Activated T-helper 1 cell treated with Interleukin-2 at 50 U/mL for 16 hours (primary cell): ENCODE measurements at places on chromosomes 1 and 21.

DNA sequence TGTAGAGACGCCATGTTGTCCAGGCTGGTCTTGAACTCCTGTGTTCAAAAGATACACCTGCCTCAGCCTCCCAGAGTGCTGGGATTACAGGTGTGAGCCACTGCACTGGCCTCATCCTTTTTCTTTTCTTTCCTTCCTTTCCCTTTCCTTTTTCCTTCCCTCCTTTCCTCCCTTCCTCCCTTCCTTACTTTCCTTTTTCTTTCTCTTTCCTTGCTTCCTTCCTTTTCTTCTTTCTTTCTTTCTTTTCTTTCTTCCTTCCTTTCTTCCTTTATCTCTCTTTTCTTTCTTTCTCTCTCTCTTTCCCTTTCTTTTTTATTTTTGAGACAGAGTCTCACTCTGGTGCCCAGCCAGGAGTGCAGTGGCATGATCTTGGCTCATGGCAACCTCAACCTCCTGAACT is 5.8 kb downstream of the FAM229A start:
- DNase-seq, result no peak

GRCh38 chr1:225694151-225694603 is 41.3 kb upstream of the ENAH start:
- DNase-seq, result no peak

DNA sequence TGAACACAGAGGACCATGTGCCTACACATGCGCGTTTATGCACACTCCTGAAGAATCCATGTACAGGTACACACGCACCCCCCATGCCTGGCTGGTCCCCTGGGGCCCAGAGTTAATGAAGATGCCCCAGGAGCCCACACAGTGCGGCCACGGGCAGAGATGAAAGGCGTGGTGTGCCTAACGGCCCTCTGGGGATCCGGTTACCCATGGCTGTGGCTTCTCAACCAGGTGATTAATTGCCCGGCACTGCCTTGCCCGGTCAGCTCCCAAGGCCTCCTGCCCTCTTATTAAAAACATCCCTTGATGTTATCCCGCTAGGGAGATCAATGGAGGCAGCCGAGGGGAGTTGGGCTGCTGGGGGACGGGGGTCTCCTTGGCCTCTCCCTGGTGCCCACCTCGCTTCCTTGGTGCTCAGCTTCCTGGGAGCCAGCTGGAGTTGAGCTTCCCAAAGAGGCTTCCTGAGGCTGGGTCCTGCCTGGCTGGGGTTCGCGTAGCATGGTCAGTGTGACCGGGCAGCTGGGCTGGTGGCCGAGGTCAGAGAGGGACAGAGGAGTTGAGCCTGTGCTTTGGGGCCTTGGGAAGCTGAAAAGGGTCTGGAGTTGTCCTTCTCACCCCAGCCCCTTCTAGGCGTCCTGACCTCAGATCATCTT is 75.0 kb upstream of the WNT4 start:
- DNase-seq, result no peak

DNA sequence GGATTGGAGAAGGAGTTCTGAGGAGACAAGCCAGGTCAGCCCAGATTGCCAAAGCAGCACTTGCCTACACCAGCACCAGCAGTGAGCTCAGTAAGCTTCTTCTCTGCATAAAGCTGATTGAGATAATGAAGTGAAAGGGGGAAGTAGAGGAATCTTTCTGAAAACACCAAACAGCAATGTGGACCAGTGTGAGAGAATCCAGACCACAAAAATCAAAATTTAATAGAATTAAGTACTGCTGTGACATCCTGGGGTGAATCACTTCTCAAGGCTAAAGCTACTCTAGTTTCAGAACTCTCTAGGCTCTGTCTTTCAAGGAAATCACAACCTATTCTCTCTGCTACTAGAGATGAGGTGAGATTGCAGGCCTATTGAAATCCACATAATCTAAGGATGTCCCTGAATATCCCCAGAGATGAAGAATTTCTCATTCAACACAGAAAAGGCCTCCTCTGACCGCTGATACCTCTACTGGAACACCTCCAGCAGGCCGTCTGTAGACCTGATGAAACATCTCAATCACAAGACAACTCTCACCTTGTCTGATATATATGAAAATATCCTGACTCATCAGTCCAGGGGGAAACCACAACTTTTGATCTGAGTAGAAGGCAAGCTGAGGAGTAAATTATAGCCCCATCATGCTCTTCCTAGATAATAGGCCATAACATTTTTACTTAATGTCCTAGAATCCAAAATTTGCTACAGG is at the start of gene FCRL4:
FCRL4 (minus strand) TSS at position 127 of the 709 bp plus-strand sequence. CDS start 141 bp downstream, outside the sequence.
- no peak for DNase-seq

GRCh38 chr1:152034654-152035538 is 1.9 kb downstream of the S100A11 start:
- DNase-seq, result peak; percentile 42

DNA sequence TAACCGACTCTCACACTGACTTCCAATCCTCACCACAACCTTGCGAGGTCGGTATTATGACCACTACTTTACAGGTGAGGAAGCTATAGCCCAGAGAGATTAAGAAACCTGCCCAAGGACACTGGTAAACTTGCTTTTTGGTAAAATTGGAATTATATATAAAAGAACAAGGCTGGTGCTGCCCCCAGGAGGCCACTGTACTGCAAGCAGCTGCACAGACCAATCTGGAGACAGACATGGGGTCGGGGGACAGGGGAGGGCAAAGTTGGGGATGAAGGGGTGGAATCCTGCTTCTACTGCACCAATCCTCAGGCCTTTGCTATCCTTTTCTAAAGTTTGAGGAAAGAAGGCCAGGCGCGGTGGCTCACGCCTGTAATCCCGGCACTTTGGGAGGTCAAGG is 280.8 kb downstream of the SPATA17 start:
- DNase-seq, result no peak

GRCh38 chr1:40003156-40004093 is 37.1 kb upstream of the CAP1 start:
- DNase-seq, result no peak

DNA sequence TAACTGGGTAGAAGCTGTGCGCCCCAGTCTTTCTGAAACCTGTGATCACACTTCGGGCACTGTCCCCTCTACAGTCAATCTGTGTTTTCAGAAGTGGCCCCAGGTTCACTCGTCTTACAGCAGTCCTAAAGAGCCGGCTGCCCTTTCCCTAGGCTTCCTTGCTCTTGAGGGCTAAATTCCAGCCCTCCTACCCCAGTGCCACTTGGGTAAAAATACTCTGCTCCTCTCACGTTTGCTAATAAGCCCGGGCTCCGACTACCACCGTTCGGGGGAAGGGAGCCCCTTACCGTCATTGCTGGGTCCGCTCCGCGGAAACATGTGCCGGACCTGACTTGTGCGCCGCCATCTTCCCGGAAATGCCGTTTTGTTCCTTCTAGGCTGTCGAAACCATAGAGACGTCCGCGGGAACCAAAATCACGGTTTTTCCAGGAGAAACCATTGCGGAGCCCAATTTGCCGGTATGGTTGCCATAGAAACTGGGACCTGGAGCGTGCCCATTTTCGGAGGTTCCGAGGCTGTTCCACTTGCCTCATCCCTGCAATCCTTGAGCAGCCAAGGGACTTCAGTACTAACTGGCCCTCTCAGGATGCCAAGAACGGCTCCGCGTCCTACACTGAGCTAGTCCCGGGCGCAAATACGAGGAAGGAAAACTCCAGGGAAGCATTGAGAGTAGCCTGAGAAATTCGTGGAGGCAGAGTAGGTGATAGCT is at the start of gene GPATCH4:
GPATCH4 (minus strand) TSS at position 358 of the 709 bp plus-strand sequence.
- peak; percentile 63 for DNase-seq

DNA sequence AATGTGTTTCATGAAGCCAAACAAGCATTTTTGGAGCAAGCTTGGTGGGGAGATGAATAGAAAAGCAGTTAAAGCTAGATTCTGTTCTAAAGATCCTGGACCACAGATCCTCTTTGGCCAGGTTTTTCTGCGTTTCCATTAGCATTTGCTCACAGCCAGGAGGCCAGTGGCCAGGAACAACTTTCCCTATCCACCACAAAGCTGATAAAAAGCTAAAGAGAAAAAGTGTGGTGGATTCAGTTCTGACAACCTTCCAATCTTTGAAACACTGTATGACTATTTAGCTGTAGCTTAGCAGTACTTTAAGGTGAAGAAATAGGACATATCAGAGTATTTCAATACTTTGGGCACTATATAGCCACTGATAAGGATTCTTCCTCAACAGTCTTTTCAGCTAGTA is 3.0 kb upstream of the NEK7 start:
- no peak for DNase-seq

DNA sequence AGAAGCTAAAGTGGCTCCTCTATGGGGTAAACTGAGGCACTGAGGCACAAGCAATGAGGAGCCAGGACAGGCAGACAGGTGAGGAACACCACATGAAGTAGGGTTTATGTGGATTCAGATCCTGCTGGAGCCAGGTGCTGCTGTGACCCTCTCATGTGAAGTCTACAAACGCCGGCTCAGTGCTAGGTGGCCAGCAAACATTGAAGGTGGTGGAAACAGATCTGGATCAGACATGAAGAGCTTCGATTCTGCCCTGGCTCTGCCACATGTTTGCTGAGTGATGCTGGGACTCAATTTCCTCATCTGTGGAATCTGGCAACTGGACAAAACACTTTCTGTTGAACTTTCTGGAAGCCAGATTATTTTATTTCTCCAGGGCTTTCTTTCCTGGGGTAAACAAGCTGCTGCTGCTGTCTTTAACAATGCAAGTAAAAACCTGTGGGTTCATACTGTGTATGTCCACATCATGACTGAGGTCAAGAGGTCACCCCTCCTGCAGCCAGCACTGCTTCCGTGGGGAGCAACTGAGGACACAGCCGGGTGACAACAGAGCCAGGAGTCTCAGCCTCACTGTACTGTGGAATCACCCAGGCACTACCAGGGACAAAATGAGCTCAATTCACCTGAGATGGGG is 33.3 kb downstream of the HMGB4 start:
- no peak for DNase-seq

- DNase-seq, result no peak
These were observed 40.6 kb downstream of the SRRM1 start for GRCh38 chr1:24683713-24684162.

DNA sequence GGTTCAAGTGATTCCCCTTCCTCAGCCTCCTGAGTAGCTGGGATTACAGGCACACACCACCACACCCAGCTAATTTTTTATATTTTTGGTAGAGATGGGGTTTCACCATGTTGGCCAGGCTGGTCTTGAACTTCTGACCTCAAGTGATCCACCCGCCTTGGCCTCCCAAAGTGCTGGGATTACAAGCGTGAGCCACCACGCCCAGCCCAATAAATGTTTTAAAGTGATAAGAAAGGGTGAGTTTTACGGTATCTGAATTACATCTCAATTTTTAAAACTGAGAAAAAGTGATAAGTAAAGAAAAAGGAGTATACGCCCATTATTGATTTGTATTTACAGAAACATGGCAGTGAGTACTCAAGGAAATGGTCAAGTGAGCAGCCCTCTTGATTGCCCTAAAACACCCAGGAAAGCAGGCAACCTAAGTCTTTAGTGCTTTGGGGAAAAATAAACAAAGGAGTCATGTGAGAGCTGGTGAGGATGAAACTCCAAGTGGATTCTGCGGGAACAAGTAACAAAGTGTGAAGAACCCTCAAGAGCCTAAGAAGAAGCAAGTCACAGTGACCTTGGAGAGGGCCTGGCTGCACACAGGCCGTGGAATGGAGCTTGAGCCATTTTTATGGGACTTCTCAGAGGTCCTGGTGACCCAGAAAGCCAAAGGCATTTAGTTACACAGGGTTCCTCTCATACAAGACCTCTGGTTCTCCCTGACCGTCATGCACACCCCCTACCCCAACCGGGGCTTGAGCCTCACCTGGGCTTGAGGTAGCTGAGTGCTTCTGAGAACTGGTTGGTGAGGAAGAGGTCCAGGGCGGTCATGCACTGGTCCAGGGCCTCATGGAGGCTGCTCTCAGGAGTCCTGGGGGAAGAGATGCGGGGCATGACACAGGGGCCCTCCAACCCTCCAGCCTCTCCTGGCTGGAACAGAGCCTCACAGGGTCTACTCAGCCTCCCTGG is 9.1 kb downstream of the TTC39A start:
- no peak for DNase-seq

GRCh38 chr1:182556279-182556678 is 32.8 kb downstream of the RNASEL start:
- no peak for DNase-seq

DNA sequence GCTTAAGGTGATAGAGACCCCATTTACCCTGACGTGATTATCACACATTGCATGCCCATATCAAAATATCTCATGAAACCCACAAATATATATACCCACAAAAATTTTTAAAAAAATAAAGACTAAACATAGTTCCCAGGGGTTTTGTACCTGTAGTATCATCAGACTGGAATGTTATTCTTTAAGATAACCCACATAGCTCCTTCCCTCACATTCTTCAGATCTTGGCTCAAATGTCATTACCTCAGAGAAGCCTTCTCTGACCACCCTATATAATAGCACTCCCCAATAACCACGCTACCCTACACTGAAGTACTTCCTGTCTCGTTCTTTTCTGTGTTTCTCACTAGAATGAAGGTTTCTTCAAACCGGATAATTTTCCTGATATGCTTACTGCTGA is 138.3 kb upstream of the SNX7 start:
- DNase-seq, result no peak

GRCh38 chr1:52914463-52914862 is 7.1 kb downstream of the ECHDC2 start:
- DNase-seq, result no peak

DNA sequence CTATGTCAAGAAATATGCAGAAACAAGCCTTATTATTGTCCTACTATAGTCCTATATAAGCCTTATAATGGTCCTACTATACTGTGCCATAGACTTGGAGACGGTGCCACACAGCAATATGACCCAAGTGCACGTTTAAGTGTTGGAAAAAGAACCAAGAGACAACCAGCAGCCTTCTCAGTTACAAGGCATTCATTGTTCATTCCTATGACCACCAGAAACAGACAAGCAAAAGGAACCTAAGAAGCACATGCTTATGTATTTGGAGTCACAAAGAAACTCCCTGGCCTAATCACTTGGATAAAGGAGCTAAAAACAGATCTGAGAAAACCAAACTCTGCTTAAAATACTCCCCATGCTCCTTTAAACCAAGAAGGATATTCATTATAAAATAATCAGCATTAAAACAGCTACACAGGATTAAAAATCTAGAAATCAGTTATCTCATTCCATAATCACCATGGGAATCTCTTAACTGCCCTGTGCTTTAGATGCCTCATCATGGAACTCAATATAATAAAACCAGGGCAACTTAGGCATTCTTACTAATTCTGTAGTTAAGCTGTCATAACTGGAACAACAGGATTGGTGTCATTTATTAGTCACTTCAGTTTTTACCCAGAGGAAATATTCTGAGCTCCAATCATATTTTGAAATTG is 7.0 kb downstream of the COLGALT2 start:
- no peak for DNase-seq

GRCh38 chr1:218481116-218481775 is 136.1 kb downstream of the TGFB2 start:
- no peak for DNase-seq
